ENCODE measurements at places on chromosomes 11 and 22.
A peak's percentile ranks its signal among the peaks of the same experiment; 100 is the strongest.

GRCh38 chr22:31611061-31611760 is 50.8 kb downstream of the PISD start:
- DNase-seq: no peak

DNA sequence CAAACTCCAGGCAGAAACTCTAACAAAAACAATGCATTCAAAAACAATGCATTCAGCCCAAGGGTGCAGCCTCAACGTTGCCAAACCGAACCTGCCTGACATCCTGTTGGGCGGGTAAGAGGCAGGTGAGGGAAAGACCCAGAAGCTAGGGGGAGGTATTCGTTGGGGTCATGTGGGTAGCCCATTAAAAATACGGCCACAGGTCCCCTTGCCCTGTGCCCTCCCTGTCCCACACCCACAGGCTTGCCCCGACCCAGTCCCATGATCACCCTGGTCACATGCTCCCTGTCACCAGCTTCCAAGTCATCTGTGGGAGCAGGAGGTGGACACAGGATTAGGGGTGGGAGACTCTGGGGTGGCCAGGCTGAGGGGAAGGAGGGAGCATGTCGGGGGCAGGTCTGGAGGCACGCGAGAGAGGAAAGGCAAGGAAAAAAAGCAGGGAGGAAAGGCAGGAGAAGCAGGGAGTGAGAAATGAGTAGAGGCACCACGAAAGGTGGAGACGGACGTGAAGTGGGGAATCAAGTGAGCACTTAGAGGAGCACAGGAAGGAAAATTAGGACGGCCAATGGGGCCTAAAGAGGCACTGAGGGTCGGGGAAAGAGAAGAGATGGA is 683 bp downstream of the PLA2G6 start:
- peak; percentile 45 for DNase-seq

- DNase-seq: no peak
Measured at GRCh38 chr11:116986521-116987105, 111.6 kb downstream of the SIK3 start.

GRCh38 chr11:104142698-104143097 is 21.2 kb downstream of the PDGFD start:
- no peak for DNase-seq

GRCh38 chr11:90243534-90243933 is 20.7 kb upstream of the CHORDC1 start:
- no peak for DNase-seq

DNA sequence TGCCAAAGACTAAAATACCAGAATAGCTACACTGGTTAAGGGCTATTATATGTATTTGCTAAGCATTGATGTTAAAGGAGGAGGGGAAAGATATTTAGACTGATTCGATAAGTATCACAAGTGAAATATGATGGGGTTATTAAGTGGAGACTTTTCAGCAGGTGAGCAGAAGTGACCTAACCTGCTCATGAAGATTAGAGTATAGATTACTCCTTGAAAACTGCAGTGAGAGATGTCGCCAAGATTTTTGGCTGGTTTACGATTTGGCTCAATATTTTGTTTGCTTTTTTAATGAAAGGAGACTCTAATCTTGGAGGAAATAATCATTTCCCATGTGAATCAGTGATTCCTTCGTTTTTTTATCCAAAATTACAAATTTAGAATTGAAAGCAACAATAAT is 1279.5 kb upstream of the TENM4 start:
- DNase-seq: no peak

GRCh38 chr11:123174196-123175183 is 20.6 kb downstream of the CLMP start:
- no peak for DNase-seq

- DNase-seq: no peak
Measured at GRCh38 chr11:69977951-69978350, 100.2 kb upstream of the ANO1 start.

GRCh38 chr22:33803371-33804282 is 116.6 kb downstream of the LARGE1 start:
- DNase-seq: peak; percentile 5

DNA sequence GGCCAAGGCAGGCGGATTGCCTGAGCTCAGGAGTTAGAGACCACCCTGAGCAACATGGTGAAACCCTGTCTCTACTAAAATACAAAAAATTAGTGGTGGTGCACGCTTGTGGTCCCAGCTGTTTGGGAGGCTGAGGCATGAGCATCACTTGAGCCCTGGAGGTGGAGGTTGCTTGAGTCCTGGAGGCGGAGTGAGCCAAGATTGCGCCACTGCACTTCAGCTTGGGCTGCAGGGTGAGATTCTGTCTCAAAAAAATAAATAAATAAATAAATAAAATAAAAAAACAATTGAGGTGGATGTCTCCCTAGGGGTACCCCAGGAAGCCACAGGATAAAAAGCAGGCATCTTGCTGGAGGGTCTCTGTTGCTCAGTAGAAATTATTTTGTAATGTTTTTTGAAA is 14.1 kb downstream of the PTPRJ start:
- no peak for DNase-seq

DNA sequence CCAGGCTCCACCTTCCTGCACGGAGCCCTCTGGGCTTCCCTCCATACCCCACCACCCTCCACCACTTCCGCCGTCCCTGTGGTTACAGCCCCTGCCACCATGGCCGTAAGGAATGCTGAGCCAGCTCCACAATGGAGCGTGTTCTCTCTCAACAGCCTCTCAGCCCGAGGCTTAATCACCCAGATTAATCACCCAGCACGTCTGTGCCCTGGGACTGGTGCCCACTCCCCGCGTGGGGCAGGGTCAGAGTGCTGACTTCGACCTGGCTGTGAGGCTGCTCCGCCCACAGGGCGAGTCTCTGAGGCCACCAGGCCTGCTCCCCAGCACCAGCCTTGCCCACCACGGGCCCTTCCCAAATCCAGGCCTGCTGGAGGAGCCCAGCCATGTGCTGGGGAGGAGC is 4.0 kb upstream of the TH start:
- DNase-seq: no peak

GRCh38 chr11:6315811-6316425 is 4.4 kb downstream of the CAVIN3 start:
- no peak for DNase-seq

GRCh38 chr11:95994329-95994728 is 70.4 kb upstream of the MTMR2 start:
- no peak for DNase-seq

DNA sequence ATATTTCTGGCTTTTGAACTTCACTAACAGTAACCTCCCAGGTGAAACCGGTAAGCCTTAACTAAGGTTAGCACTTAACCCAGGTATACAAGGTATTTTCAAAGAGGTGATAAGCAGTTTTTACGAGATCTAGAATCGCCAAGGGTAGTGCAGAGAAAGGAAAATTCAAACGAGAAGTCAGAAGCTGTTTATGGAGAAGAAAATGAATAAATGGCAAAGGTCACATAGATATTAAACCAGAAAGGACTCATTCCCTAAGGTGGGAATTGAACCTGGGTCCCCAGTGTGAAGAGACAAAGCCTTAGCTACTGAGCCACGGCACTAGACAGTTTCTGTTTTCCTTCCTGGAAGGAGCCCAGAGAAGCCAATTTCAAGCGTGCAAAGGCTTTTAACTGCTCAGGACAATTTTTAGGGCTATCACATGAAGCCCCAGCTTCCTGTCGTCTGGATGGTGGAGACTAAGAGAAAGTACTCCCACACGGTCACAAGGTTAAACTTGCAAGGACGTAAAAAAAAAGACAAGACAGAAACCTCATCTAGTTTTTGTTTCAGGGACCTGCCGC is 5.7 kb upstream of the C1QTNF6 start:
- DNase-seq: no peak

- no peak for DNase-seq
Measured at GRCh38 chr11:62273284-62273683, 3.3 kb downstream of the SCGB2A2 start.

GRCh38 chr22:27244328-27244727 is 557.2 kb downstream of the MN1 start:
- DNase-seq: no peak

GRCh38 chr11:70713988-70714665 is 315.8 kb downstream of the CTTN start:
- no peak for DNase-seq

DNA sequence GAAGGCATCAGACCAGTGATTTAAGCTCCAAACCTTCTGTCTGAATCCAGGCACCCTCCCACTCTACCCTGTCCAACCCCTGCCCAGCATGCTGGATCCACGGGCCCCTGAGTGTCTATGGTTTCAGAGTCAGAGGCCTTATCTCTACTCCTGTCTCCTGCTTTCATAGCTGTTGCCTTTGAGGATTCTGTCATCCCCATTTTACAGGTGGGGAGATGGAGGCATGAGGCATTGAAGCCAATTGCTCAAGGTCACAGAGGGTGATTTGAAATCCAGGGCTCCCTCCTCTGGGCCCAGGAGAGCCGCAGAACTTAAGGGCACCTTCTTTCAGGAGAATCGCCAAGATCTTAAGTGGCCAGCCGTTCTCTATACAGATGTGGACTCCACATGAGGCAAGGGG is 3.1 kb downstream of the KCNJ4 start:
- DNase-seq: no peak

GRCh38 chr11:110327508-110327907 is 31.1 kb upstream of the RDX start:
- no peak for DNase-seq

DNA sequence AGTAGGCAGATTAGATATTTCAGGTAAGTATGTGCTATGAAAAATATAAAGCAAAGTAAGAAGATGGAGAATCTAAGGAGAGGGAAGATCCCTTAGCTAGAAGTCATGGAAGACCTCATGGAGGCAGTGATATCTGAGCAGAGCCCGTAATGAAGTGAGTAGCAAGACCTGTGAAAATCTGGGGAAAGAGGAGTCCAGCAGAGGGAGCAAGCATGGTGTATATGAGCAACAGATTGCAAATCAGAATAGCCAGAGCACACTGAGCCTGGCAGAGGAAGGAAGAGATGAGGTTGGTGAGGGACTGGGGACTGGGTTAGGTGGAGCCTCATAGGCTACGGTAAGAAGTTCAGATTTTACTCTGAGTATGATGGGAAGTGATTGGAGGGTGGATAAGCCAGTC is 9.4 kb downstream of the LHFPL7 start:
- no peak for DNase-seq

- DNase-seq: no peak
Measured at GRCh38 chr11:35524780-35525179, 636 bp downstream of the PAMR1 start.

DNA sequence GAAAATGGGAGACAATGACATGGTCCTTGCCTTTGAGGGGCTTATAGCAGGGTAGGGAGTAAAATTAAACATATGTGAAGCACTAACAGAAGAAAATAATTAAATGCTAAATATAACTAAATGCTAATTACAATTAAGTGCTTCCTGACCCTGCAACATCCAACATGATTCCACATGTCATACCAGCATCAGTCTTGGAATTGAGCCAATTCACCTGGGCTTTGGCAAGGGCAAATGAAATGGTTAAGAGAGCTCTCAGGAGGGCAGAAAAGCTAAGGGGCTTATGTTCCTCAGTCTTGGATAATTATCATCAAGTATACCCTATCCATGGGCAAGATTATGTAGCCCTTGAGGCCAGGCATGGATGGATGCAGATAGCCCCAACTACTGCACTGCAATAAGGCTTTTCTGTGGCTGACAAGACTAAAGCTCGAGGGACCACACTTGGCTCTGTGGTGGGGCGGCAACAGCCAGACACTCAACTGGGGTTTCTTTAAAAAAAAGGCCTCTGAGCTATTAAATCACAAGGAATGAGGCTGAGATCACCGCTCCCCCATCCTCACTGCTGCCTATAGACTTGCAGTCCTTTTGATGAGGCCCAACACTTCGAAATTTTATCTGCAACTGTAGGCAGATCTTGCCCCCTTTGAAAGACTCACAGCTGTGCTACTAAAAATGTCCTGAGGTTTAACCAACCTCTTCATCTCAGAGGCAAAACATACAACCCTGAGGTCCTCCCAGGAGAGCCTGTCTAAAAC is 39.0 kb downstream of the IL18BP start:
- DNase-seq: no peak

GRCh38 chr11:111776398-111777093 is 10.4 kb upstream of the PPP2R1B start:
- DNase-seq: no peak

- DNase-seq: no peak
Measured at GRCh38 chr11:108933630-108934029, 268.8 kb downstream of the DDX10 start.

- no peak for DNase-seq
Measured at GRCh38 chr11:1372660-1373059, 17.1 kb upstream of the BRSK2 start.

- no peak for DNase-seq
Measured at GRCh38 chr11:8097926-8098325, 16.9 kb downstream of the TUB start.

DNA sequence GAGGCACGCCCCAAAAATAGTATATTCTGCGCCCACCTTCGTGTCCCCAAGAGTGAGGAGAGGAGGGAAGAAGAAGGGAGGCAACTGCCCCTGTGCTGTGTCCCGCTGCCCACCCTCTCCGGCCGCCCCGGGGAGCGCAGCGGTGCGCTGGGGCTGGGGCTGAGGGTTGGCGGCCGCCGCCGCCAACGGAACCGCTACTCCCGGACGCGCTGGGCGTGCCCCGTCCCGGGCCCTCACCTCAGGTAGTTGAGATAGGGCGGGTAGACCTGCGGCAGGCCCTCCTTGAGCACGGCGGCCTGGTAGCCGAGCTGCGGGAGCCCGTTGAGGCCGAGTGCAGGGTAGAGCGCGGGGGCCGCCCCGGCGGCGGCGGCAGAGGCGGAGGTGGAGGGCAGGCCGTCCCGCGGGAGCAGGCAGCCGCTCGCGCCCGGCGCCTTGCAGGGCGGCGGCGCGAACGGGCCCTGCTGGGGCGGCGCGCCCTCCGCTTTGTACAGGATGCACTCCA is 2.4 kb downstream of the PGR start:
- no peak for DNase-seq

- DNase-seq: no peak
Measured at GRCh38 chr22:46769191-46769675, 6.8 kb downstream of the TBC1D22A start.

- no peak for DNase-seq
Measured at GRCh38 chr11:69064394-69064957, 15.7 kb downstream of the TPCN2 start.

GRCh38 chr22:28068826-28069225 is 149.8 kb upstream of the PITPNB start:
- no peak for DNase-seq

DNA sequence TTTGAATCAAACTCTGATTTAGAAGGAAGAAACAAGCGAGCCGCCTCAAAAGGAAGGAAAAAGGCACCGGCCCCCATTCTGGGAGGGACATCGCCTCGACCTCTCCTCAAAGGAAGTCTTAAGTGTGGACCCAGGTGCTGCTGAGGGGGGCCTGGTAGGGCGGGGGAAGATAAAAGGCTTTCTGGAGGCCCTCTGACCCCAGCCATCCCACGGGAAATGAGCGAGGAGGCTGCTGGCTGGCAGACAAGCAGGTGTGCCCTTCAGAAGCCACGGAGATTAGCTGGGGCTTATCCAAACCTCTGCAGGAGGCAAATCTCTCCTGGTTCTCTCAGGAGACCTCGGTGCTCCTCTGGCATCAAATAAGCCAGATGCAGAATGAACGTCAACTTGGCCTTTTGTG is 171.4 kb upstream of the BLID start:
- no peak for DNase-seq

DNA sequence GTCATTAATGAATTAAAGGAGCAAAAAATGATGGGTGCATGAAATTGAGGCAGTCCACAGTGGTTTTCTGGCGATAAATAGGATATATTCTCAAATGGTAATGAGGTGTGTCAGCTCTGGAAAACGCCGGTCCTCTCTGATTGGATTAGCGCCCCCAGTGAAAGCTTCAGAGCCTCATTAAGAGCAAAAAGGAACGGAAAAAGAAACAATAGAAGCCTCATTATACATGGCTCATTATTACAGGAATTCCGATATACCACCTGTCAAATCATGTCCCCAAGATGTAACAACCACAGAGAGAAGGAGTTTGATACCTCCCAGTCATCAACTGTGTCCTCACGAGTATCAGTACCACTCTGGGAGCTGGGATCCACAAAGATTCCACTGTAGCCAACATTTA is 175.7 kb upstream of the PITPNB start:
- DNase-seq: no peak

Data from occipital lobe (tissue), 3 donors.